ENCODE measurements at places on chromosomes 12 and 14.

DNA sequence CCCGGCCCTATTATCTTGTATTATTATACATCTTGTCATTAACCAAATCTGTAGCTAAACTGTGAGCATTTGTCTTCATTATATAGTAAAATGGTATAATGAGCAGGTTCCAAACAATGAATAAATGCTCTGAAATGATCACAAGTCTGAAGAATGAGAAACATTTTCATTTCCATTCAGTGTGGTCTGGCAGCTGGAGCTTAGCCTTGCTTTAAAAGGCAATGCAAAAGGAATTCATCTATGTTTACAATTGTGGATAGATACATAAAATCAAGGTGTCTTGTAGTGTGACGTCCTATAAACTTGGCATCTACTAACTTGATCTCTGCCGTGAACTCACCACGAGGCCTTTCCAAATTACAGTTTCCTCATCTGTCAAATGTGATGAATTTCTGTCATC, 168.3 kb downstream of the RMST start:
- no peak for DNase-seq

DNA sequence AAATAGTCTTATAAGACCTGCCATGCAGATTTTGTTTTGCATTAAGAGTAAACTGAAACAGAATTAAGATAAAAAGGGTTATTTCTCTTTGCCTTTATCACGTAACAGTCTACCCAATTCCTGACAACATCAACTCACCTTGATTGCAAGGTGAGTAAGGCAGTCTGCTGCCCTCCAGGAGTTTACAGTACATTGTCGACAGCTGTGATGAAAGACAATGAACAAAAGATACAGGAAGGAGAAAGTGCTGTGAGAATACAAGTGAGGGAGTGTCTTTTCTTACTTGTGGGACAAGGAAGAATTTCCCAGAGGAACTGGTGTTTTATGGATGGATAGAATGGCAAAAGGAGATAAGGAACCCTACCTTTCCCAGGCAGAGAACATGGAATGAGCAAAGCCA, 101.0 kb downstream of the RTN1 start:
- no peak for DNase-seq

DNA sequence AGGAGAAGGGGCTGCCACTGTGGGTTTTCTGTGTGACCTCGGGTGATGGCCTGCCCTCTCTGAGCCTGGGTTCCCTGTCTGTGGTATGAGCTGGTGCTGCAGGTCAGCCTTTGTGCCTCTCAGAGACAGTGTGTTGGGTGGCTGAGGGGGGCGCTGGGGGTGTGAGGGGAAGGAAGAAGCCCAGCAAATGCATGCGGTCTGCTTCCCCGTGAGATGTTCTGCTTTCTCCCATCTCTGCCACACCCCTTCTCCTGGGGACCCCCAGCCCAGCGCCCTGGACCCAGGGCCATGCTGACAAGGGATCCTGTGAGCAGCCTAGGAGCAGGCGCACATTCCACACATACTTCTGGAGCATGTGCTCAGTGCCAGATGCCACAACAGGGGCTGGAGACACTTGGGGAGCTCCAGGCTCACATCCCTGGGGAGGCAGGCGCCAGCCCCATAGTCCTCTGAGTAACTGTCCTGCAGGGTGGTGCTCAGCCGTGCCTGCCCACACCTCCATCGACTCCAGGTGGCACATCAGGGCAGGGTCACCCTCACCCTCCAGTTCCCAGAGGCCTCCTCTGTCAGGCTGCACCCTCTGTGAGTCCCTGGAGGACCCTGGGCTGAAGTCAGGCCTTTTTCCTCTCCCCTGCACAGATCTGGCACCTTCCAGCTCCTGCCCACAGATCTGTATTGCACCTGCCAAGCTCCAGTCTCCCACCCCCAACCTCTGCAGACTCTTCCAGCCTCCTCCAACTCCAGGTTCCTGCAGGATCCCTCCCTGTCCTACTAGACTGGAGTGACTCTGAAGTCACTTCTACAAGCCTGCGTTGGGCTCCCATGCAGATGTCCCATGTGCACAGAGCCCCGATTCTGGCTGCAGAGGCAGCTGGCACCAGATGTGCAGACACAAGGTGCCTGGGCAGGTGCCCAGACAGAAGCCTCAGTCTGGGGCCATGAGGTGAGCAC, 205.6 kb downstream of the KIF26A start:
- DNase-seq, result no peak

DNA sequence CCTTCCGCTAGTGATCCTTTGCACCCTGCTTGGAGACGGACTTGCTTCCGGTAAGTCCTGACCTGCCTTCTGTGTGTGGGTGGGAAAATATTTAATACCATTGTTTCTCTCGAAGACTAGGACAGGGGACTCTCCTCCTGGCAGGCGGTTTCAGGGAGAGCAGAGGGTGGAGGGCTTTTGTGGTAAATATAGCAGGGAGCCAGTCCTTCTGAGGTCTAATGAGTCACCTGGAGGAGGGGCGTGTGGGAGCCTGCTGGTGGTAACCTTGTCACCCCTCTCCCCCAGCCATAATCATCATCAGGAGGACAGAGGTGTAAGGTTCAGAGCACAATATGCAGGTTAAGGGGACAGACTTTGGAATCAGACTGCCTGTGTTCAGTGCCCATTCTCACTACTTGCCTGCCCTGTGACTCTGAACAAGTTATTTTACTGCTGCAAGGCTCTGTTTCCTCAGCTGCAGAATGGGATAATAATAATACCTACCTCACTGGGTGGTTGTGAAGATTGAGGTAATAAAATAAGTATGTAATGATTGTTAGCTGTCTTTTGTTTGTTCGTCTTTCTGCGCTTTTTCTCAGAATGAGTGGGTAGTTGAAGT, 47.4 kb downstream of the SUSD6 start:
- no peak for DNase-seq

GRCh38 chr14:61512026-61512834, 183.1 kb upstream of the HIF1A start:
- DNase-seq, result no peak

DNA sequence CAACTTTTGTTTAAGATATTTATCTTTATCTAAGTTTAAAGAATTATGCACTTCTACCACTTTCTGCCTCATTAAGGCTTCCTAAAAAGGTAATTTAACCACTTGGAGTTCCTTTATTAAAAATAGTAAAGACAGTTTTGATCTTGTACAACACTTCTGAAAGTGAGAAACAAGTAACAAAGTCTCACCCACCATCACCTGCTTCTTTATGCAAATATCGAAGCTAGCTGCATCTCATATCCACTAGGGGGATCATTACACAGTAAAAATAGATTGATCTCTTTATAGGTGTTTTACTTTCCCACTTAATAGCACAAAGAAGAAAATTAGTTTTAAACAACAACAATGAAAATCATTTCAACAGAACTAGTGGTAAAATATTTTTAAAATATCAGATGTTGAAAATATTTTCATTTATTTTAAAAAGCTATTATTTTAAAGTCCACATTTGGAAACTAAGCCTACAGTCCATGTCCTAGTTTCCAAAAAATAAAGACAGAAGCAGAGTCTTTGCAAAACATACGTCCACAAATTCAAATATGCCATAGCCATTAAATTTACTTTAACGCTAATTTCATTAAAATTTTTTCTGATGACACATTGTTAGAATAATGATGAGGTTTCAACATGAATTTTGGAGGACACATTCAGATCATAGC, 160.0 kb upstream of the SOX5 start:
- peak; percentile 7 for DNase-seq

DNA sequence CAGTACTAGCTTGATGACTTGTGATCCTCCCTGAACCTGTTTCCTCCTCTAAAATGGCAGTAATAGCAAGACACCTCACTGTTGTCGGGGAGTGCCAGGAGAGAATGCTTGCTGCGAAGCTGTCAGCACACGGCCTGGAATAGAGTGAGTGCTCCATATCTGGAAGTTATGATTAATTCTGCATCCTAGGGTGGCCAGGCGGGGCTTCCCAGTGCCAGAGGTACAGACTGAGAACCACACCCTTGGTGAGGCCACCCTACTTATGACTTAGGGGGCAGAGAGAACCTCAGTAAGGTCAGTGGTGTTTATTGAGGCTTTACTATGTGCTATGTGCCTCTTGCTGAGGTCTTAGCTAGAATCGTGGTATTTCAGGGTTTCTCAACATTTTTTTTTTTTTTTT, 20.1 kb downstream of the MORN3 start:
- no peak for DNase-seq

DNA sequence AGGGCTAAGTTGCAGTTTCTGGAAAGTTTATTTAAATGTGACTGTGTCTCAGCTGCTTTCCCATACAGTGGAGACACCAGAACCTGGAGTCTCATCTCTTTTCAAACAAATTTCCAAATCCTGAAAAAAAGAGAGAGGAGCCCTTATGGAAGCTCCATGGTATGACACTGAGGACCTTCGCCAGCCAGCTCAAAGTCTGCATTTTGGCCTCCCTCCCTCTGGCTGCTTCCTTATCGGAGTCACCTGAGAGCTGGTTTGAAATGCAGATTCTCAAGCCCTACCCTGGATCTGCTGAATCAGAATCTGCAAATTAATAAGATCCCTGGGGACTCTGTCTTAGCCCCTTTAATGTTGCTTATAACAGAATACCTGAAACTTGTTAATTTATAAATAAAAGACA, 21.7 kb upstream of the JDP2 start:
- DNase-seq, result no peak

GRCh38 chr14:20836668-20837338, 34.2 kb upstream of the RNASE1 start:
- DNase-seq, result no peak

- peak; percentile 78 for DNase-seq
Measured at GRCh38 chr12:14691560-14691959, 4.8 kb downstream of the GUCY2C start.

DNA sequence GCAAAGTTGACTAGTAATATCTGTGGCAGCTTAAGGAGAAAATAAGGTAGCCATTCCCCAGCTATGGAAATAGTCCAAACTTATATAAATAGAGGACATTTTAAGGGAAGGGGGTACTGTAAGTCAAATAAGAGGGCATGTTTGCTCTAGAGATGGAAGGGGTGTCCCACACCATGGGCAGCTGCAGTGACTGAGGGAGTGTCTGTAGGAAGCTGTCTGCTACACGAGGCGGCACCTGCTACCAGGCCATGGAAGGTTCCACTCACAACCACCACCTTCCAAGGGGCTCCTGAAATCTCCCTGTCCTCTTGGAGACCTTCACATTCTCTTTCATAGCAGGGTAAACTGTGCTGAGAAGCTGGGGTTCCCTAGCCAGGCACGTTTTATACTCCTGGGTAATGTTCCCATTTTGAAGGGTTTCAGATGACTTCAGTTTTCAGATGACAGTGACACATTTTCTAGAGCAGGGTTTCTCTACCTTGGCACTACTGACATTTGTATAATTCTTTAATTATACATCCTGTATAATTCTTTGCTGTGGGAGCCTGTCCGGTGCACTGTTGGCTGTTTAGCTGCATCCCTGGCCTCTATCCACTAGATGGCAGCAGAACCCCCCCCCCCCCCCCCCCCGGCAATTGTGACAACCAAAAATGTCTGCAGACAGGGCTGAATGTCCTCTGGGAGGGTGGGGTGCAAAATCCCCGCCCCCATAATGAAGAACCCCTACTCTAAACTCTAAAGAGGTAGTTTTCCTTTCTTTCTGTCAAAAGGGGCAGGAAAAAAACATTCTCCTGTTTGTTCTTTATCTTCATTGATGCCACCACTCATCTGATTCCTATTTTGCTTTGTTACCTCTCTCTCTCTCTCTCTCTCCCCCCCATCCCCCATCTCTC, 11.6 kb upstream of the SMCO2 start:
- no peak for DNase-seq

GRCh38 chr14:87916103-87916885, 76.7 kb downstream of the GALC start:
- DNase-seq, result no peak

- peak; percentile 80 for DNase-seq
Measured at GRCh38 chr12:48936379-48936979, 11.2 kb upstream of the FKBP11 start.

GRCh38 chr12:79690142-79690637, 574 bp downstream of the PAWR start:
- DNase-seq, result peak; percentile 39

DNA sequence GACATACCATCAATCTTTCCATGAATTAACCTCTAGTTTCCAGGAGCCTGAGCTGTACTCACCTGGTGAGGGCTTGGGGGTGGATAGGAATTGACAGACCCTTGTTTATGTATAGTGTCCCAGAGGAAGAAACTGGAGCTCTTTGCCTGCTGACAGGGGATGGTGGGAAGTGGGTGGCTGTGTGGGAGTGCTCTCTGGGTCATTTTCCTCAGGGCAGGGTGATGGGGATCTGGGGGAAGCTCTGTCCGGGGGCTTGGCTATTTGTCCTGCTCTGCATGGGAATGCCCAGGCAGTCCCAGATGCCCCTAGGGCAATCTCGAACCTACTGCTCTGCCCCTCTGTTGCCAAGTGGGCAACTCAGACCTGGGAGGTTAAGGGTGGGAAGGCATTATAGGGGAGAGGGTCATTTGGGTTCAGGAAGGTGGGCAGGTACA, 21.8 kb upstream of the DHRS2 start:
- no peak for DNase-seq

GRCh38 chr14:75991753-75992152, 6.2 kb downstream of the IFT43 start:
- no peak for DNase-seq

- no peak for DNase-seq
Measured at GRCh38 chr12:25757037-25757665, 201.3 kb upstream of the RASSF8 start.

DNA sequence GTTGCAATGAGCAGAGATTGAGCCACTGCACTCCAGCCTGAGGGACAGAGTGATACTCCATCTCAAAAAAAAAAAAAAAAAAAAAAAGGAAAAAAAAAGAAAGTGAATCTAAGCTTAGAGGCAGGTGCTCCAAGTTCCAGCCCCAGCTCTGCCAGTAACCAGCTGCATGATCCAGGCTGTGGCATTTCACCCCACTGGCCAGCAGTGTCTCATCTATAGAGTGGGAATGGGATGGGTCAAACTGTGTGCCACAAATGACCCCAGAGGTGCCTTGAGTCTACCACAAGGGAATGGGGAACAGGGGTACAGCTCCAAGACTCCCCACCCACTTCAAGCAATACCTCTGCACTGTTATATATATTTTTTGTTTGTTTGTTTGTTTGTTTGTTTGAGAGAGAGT, 5.0 kb downstream of the PLEKHD1 start:
- no peak for DNase-seq

DNA sequence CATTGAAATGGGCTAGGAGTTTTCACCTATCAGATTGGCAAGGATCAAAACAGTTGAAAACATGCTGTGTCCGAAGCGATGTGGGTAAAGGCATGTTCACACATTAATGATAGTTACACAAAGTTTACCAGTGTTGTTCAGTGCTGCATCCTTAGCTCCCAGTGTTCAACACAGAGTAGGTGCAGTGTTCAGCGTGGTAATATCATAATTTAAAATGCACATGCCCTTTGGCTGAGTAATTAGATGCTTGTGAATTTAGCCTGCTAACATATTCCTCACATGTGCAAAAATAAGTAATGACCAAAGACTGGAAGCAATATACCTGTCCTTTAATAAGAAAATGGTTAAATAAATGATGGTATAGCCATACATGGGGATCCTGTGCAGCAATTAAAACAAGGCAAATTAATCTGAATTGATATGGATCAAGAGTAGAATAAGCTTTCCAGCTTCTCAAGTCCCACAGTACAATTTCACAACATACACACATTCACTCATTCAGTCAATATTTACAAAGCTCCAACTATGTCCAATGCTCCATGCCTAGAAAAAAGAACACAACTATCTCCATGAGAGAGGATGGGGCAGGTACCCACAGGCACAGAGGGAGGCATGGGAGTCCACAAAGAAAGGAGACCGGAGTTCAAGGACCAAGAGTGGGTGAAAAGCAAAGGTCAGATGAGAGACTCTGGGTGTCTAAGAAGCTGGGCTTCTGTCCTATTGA, 12.8 kb downstream of the TMCC3 start:
- DNase-seq, result no peak

- no peak for DNase-seq
Measured at GRCh38 chr12:99455350-99456035, 192.1 kb upstream of the GARIN6 start.

All from hematopoietic multipotent progenitor cell (in vitro differentiated cells).